ENCODE measurements at places on chromosomes 12 and 14.

DNA sequence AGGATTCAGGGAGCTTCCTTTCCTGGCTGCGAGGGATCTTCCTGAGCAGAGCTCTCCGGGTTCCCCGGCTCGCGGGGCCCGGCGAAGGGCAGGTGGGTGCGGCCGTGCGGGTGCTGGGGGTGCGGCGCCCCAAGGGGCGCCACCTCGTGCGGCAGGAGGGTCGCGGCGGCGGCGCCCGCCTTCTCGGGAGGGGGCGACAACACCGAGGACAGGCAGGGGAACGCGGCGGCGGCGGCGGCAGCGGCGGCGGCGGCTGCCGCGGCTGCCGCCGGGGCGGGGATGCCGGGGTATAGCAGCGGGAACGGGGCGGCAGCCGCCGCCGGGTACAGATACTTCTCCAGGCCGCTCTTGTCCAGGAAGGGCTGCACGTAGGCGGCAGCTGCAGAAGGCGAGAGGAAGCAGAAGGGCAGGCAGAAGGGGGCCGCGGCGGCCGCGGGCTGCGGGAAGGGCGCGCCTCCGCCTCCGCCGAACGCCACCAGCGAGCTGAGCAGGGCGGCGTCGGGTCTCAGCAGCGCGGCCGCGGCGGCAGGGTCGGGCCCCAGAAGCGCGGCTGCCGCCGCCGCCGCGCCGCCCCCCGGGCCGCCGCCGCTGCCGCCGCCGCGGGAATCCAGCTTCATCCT, 2.7 kb downstream of the BHLHE41 start:
- DNase-seq, result peak; percentile 41

GRCh38 chr14:105931808-105932483, 405.6 kb downstream of the TMEM121 start:
- peak; percentile 17 for DNase-seq

- DNase-seq, result no peak
Measured at GRCh38 chr12:126346087-126346486, 1280.9 kb downstream of the AACS start.

DNA sequence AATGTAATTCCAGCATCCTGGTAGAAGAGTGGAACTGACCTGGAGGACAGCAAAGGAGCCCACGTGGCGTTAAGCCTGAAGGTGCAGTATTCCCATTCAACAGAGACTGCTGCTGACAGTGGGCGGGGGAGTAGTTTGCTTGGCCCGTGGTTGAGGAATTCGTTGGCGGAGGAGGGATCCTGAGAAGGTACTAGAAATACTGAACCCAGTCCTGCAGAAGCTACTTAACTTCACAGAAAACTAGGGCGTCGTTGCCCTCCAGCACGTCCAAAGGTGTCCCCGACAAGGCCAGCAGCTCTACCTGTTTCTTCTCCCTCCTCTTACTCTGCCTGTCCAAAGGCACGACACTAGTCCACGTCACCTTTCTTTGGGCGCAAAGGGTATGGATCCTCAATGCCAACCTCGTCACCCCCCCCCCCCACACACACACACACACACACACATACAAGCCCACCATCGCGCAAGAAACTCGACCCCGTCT, 303 bp downstream of the PUS7L start:
- DNase-seq, result peak; percentile 61

DNA sequence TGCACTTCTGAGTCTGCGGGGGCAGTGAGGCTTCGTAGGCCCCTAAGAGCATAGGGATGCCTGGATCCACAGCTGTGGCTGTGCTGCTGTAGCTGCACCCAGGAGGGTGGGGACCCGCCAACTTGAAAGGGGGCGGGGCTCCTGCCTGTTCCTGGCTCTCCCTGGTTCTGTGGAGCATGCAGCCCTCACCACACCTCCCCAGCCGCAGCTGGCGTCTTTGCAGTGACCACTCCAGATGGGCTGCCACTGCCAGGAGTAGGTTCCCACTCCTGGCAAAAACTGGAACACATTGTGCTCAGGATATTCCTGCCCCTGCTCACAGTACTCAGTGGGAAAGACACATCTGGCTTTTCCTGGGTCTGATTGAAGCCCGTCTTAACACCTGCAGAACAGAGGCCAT, 35.8 kb downstream of the TIMELESS start:
- DNase-seq, result no peak
